ENCODE measurements at places on chromosomes 1 and 21. TPM values are rescaled to one million over a fixed set of nuclear protein-coding genes. Genes with fewer than 3 reads are reported as not detected.

Gene ESPN
- total RNA-seq: 0.10 TPM

Gene C1QB
- not detected for total RNA-seq

Gene NUP133
- total RNA-seq: 33.2 TPM

Gene ARHGAP30
- not detected for total RNA-seq

Gene STPG1
- 8.6 TPM for total RNA-seq

Gene APOBEC4
- not detected for total RNA-seq

Gene MX2
- 115 TPM for total RNA-seq

Gene PRAMEF33
- not detected for total RNA-seq

Gene ARHGEF16
- total RNA-seq: not detected

Gene OBSCN
- total RNA-seq: 0.24 TPM

DNA sequence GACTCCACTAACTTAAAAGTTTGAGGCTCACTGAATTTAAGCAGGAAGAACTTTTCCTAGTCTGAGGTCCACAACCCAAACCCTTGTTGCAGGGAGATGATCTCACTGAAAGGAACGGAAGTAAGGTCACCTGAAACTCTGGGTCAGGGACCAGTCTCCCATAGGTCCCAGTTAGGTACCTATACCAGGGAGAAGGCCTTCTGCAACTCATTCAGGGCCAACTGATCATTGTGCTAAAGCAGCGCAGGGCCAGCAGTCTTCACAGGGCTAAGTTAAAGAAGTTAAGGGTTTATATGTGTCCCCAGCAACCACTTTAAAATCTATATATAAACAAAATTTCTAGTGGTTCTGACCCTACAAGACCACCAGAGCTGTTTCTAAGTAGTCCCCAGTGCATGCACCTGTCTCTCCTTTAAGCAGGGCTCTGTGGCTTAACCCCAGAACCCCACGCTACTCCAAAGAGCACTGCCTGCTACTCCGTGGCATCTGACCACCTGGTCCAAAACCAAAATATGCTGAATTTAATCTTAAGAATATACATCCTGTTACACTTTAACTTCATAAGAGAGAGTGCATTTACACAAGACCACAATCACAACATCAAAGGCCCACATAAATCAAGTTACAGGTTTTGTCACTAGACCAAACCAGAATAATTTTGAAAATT is 2.8 kb downstream of the SRSF10 start:
- DNase-seq: no peak

DNA sequence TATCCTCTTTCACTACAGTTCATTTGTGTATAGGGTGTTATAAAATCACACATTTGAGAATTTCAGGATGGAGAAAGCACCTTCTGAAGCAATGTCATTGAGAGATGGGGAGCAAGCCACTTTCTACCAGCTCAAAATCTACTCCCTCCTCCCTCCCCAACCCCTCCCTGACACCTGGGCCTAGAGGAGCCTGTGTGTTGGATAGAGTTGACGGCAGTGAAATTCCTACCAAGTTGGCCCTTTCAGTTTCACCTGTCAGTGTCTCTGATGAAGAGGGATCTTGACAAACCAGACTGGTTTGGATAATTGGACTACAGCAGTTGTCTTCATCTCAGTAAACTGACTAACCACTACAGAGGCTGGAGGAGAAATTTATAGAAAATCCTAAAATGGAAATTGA is 125.0 kb upstream of the HOOK1 start:
- DNase-seq: no peak

DNA sequence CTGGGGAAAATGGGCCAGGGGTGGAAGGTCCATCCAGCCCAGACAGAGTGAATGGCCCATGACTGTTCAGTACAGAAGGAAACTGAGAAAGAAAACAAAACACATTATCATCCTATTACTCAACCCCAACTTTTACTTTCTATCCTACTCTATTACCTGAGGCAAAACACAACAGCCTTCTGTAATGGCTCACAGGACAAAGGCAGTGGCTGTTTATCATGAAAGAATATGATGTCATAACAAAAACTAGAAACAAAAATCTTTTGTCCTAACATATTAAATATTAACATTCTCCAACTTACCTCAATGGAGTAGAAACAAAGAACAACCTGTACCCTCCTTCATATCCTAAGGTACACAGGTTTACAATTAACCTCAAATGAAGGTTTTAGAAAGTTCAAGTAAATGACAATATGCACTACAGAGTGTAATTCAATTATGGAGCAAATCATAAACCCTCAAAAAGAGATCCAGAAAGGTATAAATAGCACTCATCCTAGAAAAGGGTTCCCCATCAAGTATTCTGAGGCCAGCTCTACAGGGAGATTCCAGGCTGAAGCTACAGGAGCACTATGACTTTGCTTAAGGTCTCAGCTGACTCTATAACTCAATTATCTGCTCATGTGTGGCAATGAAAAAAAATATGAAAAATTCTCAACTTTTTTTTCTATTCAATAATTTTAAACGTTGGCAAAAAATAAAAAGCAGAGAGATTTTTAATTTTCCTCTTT is 15.1 kb downstream of the ELK4 start:
- DNase-seq: no peak

DNA sequence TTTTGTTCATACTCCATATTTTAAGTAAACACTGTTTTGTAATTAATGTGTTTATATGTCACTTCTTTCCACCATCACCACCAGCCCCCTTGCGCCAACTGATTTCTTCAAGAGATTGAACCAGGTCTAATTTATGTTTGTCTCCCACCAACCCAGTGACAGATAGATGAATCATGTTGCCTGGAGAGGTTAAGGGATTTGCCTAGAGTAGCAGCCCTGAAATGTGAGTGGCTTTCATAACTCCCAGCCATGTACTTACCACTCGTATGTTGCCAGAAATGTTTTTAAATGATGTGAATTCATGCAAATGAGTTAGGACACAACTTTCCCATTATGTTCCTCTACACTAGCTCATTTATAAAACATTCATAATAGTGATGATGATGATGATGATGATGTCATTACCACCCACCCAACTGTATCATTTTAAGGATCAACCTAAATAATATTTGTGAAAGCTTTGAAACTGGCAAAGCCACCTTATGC is 86.9 kb downstream of the LRRC8D start:
- peak; percentile 76 for DNase-seq

- DNase-seq: no peak
These were observed 418.5 kb upstream of the RUNX1 start for GRCh38 chr21:35467566-35467965.

GRCh38 chr1:200043336-200043668 is 15.8 kb downstream of the NR5A2 start:
- no peak for DNase-seq

GRCh38 chr1:109730666-109731065 is 10.2 kb downstream of the GSTM3 start:
- no peak for DNase-seq

GRCh38 chr21:26080211-26080610 is 90.4 kb downstream of the APP start:
- DNase-seq: no peak

DNA sequence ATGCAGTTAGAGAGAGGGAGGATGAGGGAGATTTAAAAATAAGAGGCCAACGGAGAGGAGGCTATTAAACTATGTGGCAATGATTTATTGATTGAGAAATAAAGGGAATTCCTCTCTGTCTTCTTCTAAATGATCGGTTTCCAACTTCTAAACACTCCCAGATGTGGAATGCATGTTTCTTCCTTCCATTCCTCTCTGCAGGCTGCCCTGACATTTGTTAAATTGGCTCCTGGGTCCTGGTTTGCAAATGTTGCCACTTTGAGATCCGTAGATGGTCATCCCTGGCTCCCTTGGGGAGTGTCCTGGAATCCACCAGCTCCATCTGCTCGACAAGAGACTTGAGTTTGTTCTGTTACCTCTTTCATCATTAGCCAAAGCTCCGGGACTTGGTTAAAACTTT is 10.3 kb upstream of the C1orf198 start:
- DNase-seq: peak; percentile 83

GRCh38 chr1:179137617-179138255 is 55.9 kb downstream of the TOR3A start:
- no peak for DNase-seq

DNA sequence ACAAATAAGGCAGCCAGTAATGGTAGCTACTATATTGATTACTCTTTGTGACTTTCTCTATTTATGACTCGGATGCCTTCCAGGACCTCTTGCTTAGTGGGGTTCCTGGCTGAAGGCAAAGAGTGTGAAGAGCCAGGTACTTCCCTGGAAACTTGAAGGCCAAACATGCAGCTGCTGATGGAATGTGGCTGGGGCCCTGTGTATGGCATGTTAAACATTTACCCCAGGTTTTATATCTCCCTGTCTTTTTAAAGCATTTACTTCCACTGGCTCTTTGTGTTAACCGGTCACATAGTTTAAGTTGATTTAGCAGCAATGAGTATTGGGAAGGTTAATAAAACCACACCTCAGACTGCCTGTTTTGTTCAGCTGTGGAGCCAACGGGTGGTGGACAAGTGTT is 45.7 kb upstream of the PAXBP1 start:
- no peak for DNase-seq

- peak; percentile 68 for DNase-seq
These were observed 53.8 kb downstream of the IER5 start for GRCh38 chr1:181142096-181142958.

DNA sequence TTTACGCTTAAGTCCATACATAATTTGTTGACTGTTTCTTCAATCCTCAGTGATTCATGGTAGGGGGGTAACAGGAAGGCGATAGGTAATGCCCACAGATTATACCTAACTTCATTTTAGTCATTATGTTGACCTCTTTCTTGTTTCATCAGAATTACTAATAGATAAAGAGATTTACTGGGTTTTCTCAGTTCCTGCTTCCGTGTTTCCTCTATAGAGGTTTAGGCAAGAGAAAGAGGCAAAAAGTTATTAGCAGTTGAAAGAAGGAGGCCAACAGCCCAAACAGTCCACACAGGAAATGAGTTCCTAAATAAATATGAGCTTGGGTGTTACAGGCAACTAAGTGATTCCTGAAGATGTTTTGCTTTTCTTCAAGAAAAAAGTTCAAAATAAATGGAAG is 17.9 kb upstream of the CLCA1 start:
- no peak for DNase-seq

- peak; percentile 13 for DNase-seq
These were observed 49.4 kb downstream of the TBCE start for GRCh38 chr1:235416662-235417049.
